Esophagus mucosa (tissue), 1 donor: ENCODE measurements at places on chromosomes 7 and 10. TPM values are rescaled to one million over a fixed set of nuclear protein-coding genes. Genes with fewer than 3 reads are reported as not detected.

Gene C7orf33
- not detected for total RNA-seq

Gene COL13A1
- total RNA-seq = 0.92 TPM

Gene IPMK
- 5.9 TPM for total RNA-seq

Gene METTL27
- total RNA-seq = 1.9 TPM

Gene IL6
- not detected for total RNA-seq

Gene ELFN1
- 0.68 TPM for total RNA-seq

Gene UBE2D4
- 9.2 TPM for total RNA-seq

Gene MINDY4
- total RNA-seq = 2.4 TPM

Gene GATA3
- 0.76 TPM for total RNA-seq

Gene RTKN2
- 8.9 TPM for total RNA-seq

- ATAC-seq = no peak
Measured at GRCh38 chr7:108010377-108010776, 7.4 kb upstream of the LAMB1 start.

- ATAC-seq = no peak
Measured at GRCh38 chr7:115676080-115676479, 354.5 kb downstream of the TFEC start.

DNA sequence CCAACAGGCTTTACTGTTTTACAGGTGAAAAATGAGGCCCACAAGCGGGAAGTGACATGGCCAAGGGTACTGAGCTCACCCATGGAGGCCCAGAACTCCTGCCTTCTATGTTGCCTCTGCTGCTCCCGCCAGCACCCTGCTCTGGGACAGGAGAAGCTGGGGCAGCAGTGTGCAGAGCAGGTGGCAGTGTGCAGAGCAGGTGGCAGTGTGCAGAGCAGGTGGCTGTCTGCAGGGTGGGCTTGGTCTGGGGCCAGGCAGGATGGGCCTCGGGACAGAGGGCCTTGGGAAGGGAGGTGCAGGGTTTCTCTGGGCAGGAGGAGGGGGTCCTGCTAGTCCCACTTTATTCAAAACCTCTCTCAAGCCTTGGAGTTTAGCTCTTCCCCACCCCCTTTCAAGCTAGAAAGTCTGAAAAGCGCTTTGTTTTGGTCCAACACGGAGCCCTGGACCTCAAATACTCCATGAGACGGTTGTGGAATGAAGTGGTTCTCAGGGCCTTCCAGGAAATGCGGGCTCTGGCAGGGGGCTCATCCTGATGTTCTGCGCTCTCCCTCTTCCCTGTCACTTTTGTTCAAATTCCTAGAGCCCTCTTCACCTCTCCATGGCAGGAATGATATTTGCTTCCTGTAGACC is 26.8 kb downstream of the TSPAN15 start:
- ATAC-seq = no peak

DNA sequence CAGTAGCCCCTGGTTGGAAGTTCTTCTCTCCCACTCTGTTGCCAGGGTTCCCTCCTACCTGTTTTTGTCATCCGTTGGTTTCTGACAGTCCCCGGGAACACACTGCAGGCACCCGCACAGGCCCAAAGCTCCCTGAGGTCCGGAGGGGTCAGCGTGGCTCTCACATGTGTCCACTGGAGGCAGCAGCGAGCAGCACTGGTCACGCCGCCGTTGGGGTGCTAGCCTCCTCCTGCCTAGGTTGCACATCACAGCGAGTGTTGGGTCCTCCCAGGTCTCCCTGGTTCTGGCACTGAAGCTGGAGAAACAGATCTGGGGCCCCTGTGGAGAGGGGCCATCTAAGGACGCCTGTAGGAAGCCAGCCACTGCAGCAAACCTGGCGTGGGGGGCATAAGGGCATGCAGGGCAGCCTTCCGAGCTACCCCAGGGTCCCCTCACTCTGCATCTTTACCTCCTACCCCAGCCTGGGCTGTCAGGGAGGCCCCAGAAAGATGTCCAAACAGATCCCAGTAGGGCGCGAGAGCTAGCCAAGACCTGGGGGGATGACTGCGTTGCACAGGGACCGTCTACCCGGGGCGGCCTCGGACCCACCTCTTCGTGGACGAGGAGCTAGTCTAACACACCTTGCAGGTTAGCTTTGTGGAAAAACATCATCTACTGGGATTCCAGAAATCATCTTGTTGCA is 28.9 kb downstream of the LRRC27 start:
- peak; percentile 49 for ATAC-seq

GRCh38 chr10:80288849-80289248 is 609 bp downstream of the MAT1A start:
- ATAC-seq = no peak

- no peak for ATAC-seq
Measured at GRCh38 chr10:113339121-113339520, 213.7 kb upstream of the HABP2 start.

- peak; percentile 51 for ATAC-seq
Measured at GRCh38 chr10:60291344-60291930, 98.2 kb downstream of the ANK3 start.

GRCh38 chr10:48542471-48543181 is 62.2 kb downstream of the ARHGAP22 start:
- no peak for ATAC-seq

DNA sequence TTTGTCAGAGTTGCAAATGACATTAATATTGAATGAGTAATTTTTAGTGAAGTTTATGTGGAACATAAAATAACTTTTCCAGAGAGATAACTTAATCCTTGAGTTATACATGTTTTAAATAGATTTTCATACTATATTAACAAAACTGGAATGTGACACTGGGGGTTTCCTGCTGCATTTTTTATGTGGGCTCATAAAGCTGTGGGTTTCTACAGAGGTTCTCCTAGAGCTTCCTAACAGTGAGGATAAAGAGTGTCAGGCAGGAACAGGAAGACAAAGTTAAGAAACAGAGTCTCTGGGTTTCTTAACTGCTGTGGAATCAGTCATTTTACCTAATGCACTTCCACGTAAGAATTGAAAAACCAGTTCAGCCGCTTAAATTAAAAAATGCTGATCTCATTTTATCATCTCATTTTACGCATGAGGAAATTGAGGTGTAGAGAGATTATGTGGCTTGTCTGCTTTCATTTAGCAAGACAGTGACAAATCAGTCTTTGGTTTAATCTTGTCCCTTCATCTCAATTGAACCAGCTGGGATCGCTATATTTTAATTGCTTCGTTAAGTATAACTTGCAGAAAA is 5.0 kb downstream of the CD36 start:
- peak; percentile 82 for ATAC-seq

GRCh38 chr10:132962623-132963429 is 20.5 kb upstream of the CFAP46 start:
- no peak for ATAC-seq

- no peak for ATAC-seq
Measured at GRCh38 chr7:1923409-1924257, 253.6 kb downstream of the ELFN1 start.

GRCh38 chr10:84244651-84245270 is at the start of gene RGR:
TSS of gene RGR (plus strand) at chr10:84245053. CDS start at chr10:84245091, 38 bp downstream.
- peak; percentile 15 for ATAC-seq

- ATAC-seq = no peak
Measured at GRCh38 chr7:47578579-47579270, 3.2 kb downstream of the TNS3 start.

GRCh38 chr10:133327651-133328357 is 8.9 kb downstream of the CALY start:
- no peak for ATAC-seq

DNA sequence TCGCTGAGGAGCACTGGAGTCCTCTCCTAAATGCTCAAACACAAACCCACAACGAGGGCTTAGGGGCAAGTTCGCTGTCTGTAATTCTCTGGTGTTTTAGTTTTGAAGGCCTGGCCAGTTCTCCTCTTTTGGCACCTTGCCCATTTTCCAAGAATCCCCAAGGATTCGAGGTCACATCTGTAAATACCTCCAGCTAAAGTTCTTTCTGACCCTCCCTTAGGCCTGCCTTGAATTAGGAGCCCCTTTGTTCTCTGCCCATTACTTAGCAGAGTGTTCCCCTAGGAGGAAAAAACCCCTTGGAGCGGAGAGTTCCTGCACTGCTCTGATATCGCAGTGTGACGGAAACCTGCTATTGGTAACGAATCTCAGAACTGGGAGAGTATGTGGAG is 743 bp upstream of the PYROXD2 start:
- ATAC-seq = no peak

- ATAC-seq = no peak
Measured at GRCh38 chr10:7054915-7055314, 355.9 kb downstream of the SFMBT2 start.

DNA sequence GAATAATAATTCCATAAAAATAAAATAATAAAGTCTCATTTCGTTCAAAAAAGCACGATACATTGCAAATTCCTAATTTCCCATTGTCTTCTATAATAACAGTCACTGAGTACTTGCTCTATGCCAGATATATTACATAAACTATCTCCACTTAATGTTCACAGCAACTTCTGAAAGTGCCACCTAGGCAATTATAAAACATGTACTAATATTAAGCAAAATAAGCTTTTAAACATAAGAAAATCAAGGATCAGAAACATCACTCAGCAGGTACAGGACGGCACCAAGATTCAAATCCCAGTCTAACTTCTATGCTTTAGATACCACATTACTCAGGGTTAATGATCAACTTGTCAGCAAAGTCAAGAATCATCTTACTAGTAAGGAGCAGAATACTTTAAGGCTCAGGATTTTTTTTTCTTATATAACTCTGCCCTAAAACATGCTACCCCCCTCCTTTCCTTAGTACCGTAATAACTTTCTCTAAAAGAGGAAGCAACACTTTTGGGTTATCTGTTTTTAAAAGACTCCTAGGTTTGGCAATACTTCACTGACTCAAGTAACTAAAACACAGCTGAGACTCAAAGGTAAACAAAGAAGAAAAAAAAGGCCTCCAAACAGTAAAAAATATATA is 51.3 kb downstream of the USP6NL start:
- ATAC-seq = no peak

DNA sequence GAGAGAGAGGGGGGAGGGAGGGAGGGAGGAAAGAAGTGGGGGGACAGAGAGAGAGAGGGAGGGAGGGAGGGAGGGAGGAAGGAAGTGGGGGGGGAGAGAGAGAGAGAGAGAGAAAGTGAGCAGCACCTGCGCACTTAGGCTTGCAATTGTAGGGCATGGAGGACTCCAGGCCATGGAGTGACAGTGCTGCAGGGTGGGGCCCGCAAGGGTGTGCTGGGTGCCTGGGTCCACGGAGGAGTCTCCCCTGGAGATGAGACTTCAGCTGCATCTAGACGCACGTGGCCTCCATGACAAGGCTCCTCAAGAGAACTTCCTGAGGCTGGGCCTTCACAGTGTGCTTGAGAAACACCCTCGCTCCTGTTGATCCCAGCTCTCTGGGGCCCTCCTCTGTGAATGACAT is 44.5 kb downstream of the CLRN3 start:
- ATAC-seq = no peak
